ENCODE measurements at places on chromosomes 13 and 19.
A peak's percentile ranks its signal among the peaks of the same experiment; 100 is the strongest.

DNA sequence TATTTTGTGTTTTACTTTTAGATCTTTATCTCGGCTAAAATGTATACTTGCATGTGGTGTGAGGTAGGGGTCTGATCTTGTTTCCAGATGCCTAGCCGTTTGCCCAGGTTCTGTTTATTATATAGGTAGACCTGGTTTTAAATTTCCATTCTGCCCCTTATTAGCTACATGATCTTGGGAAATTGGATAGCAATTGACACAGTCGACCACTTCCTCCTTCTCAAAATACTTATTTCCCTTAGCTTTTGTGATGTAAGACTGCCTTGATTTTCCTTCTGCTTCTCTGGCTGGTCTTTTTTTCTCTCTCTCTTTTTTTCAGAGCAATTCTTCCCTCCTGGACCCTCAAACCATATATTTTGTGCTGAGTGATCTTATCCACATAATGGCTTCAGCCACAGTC lies 3.0 kb upstream of the PGLYRP1 start:
- no peak for DNase-seq

DNA sequence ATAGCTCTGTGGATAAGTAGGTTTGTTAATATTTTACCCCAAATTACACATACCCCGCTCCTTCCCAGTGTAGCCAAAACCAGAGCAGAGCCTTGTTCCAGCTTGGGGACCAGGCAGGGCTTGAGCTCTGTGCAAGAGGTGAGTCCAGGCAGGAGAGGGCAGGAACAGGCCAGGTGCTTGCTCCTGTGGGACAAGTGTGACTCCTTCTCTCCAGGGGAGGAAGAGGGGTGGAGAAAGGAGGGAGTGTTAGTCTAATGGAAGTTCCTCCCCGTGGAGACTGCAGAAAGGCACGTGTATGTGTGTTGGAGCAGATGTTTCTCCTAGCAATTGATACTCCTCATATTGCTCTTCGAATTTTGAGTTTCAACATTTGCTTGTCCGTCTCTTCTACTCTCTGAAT lies 201.0 kb downstream of the FGF9 start:
- no peak for DNase-seq

DNA sequence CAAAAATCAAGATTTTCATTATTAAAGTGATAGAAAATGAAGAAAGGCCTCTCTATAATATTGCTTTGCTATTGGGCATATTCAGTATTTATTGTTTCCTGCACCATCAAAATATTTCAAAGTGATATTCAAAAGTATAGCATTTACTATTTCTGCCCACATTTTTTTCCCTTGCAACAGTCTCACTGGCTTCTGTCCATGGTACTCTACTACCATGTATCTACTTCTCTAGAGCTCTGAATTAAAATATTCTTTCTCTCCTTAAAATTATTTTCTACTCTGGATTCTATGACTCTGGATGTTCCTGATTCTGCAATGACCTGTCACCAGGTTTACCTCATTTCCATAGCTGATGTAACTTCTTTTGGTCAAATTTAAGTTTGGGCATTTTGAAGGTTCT lies 1508.3 kb upstream of the PRR20A start:
- no peak for DNase-seq

GRCh38 chr19:1699998-1700732 lies 47.8 kb upstream of the TCF3 start:
- no peak for DNase-seq

DNA sequence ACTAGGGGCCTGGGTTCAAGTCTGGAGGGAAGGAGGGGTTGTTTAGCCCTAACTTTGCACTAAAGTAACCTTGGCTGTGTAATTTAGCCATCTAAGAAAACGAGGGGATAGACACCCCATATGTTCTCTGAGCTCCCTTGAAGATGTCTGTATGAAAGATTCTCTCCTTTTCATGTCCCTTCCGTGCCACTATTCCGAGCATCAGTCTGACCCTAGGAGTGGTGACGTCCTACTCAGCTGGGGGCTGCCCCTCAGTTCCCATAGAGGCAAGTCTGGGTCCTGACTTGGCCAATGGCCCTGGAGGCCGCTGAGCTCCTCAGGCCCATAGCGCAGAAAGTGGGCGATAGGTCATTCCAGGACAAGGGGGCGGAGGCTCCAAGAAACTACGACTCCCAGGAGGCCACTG lies 790 bp upstream of the WDFY2 start:
- DNase-seq: no peak

GRCh38 chr13:30299786-30300185 lies 7.6 kb downstream of the KATNAL1 start:
- no peak for DNase-seq

DNA sequence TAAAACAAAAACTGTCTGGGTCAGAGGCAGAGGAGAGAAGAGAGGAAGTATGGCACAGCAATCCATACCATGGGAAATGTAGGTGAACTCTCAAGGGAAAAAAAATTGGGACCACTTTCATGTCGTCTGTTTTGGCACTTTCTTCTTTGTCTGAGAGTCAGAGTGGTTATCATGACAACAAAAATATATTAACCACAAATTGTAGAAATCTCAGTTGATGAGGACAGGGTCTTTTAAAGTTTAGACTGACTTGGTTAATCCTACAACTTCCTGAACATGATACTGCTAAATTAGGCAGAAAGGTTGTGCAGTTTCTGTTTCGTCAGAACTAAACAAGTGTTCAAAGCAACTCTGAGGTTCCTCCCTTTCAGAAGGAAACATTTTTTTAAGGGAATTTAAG lies 15.2 kb downstream of the KLF5 start:
- no peak for DNase-seq

DNA sequence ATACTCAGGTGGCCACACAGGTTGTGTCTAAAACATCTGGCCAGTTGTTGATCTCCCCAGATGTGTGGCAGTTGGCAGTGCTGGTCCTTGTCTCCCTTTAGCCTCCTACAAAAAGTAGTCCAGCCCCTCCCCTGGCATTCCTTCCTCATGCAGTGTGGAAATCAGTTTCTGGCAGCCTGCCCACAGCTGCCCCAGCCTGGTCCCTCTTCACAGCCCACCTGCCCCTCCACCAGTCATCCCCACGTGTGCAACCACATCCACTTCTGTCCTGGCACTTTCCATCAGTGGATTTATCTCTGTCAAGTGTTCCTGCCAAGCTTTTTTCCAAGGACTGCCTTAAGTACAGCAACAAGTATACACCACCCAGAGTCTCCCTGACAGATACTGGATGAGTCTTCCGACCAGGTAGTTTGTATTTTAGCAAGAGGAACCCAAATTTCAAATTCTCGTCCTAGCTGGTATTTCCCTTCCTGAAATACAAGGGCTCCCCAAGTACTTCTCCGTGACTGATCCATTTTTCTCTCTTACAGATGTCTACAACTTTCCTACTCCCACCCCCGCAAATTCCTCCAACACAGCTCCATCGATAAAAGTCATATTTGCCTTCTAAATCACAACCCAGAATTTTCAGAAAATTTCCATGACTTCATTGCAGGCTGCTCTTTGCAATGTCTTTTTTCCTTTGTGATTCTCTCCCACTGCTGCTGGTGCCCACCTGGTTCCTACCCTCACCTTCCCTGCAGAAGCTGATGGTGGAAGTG lies 313.5 kb downstream of the FOXO1 start:
- DNase-seq: no peak

DNA sequence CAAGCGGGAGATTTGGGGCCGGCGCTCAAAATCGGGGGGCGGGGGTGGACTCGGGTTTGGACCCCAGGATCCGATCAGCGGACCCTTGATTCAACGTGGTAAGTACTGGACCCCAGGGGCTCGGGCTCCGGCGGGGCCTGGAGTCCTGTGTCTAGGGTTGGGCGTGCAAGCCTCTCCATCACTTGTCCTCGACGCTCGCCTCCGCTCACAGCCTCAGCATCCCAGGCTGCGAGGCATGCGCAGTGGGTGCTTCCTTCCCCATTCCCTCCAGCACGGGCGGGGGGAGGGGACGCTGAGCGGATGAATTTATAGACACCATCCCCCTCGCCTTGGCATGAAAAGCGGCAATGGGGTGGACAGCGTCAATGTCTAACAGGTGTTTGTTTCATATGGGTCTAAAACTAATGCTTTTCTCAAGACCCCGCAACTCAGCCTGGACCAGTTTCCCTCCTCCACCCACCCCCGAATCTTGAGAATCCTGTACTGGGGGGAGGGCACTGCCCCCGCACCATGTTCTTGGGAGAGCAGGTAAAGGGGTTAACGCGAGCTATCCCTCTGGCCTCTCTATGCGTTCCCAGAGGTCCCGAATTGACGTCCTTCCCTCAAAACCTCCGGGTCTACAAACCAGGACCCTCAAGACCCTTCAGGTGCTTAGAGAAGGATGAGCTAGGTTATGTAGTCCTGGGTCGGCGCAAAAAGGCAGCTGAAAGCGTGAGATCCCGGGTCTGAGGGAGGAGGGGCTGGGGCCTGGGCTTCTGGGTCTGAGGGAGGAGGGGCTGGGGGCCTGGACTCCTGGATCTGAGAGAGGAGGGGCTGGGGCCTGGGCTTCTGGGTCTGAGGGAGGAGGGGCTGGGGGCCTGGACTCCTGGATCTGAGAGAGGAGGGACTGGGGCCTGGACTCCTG lies 579 bp downstream of the CPT1C start:
- no peak for DNase-seq

GRCh38 chr19:23916991-23917390 lies 2.3 kb downstream of the ZNF726 start:
- no peak for DNase-seq

- no peak for DNase-seq
These were observed 147.7 kb upstream of the SOX1 start for GRCh38 chr13:111919286-111919685.

- DNase-seq: no peak
These were observed 110.9 kb downstream of the SACS start for GRCh38 chr13:23322353-23323336.

- no peak for DNase-seq
These were observed 144.3 kb downstream of the ZNF536 start for GRCh38 chr19:30516531-30516930.

DNA sequence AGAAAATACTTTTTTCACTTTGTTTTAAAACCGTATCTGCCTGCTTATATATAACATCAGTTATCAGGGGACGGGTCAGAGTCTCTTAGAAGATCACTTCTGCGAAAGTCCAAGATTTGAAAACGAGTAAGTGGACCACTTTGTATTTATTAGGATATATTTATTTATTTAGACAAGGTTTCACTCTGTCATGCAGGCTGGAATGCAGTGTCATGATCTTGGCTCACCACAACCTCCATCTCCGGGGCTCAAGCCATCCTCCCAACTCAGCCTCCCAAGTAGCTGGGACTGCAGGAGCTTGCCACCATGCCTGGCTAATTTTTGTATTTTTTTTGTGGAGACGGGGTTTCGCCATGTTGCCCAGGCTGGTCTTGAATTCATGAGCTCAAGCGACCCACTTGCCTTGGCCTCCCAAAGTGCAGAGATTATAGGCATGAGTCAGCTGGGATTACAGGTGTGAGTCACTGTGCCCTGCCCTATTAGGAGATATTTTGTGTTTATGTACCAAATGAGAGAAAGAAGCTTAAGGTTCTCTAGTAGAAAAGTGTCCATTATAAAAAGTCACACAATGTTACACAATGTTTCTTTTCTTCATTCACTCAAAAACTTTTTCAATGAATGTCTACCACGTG lies 39.5 kb downstream of the RASL11A start:
- no peak for DNase-seq

DNA sequence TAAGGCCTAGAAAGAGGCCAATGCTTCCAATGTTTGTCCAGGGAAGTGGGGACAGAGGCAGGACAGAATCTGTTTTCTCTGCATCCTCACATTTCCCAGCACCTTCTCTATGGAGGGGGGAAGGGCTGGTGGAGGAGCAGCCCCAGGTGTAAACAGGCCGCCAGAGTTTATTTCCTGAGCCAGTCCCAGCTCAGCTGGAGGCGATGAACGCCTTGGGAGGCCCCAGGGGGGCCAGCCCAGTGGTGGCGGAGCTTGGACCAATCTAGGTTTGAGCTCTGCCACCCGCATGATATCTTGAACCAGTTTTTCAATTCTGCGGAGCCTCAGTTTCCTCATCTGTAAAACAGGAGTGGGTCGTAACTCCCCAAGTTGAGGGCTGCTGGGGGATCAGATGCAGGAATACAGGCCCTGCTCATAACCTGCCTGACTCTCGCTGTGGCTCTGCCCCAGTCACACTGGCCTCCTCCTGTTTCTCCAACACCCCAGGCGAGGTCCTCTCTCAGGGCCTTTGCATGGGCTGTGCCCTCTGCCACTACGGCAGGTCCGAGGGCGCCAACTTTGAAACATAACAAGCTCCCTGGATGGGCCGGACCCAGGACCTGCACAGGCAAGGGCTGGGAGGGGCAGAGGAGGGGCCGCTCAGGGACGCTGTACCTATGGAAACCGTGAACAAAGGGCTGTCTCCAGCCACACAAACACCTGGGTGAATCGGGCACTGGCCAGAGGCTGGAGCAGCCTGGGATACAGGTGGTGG lies 1.1 kb downstream of the TNFAIP8L1 start:
- no peak for DNase-seq

- no peak for DNase-seq
These were observed 184.8 kb downstream of the KDM4B start for GRCh38 chr19:5153601-5154128.

- DNase-seq: no peak
These were observed 136.6 kb upstream of the FRY start for GRCh38 chr13:31894931-31895330.

- peak; percentile 89 for DNase-seq
These were observed 4.4 kb upstream of the ZNF329 start for GRCh38 chr19:58154679-58155648.

DNA sequence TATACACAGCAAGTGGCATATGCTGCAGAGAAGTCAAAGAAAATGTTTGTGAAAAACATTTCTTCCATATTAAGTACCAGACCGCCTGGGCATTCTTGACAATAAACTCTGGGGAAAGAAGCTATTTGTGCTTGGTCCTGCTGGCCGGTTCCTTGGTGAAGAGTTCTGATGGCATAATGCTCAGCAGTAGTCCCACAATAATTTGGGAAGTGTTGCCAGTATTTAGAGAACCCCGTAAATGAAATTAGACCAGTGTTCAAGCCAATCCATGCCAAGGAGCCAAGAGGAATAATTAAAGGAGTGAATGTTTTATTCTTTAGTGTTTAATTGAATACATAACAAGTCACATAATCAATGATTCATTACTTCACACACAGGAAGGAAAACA lies 6.3 kb downstream of the KCTD12 start:
- no peak for DNase-seq

DNA sequence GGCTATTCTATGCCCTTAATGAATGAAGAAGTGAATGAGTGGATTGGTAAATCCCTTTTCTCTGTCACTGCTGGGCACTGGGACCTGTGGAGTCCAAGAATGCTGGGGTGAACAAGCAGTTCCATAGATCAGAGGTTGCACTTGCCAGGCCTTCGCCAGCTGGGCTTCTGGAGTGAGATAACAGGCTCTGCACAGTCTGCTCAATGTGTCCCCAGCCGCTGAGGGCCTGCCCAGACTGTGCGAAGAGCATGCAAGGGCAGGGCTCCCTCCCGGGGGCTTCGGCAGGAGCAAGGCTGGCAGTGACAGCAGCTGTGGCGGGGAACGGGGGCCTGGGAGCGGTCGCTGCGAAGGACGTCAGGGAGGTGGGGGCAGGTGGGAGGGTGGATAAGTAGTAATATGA lies 51.3 kb downstream of the ZNF536 start:
- DNase-seq: no peak

DNA sequence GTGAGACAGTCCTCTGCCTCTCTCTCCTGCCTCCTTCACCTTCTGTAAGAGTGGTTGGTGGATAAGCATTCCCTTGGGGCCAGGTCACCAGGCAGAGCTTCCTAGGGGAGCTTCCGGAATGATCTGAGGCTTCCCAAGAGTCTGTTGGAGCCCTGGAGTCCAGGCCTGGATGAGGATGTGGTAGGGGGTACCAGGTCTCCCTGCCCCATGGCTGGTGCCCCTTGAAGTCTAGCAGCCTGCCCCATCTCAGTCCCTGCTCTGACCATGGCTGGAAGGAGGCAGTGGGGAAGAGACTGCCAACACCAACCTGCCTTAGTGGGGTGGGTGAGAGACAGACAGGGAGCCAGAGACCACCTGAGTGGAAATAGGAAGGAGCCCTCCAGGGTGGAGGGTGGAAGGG lies 1316.9 kb downstream of the UQCRFS1 start:
- DNase-seq: no peak

All from activated T-helper 1 cell treated with anti-CD3 and anti-CD28 coated beads, Interleukin-12 subunit alpha, Interleukin-12 subunit beta, Interleukin-2, Interleukin-4 antibody, amounts not matched to agents 30 ng/mL and 10 ng/mL and 1 ng/mL, durations not matched to agents 14 hours and 24 hours and 36 hours (primary cell).